ENCODE measurements at places on chromosomes 16 and 17.

GRCh38 chr16:19113577-19114358, at the start of gene ITPRIPL2:
ITPRIPL2 (plus strand) TSS chr16:19113964; CDS start chr16:19114462, 498 bp downstream.
- peak; percentile 68 for DNase-seq

DNA sequence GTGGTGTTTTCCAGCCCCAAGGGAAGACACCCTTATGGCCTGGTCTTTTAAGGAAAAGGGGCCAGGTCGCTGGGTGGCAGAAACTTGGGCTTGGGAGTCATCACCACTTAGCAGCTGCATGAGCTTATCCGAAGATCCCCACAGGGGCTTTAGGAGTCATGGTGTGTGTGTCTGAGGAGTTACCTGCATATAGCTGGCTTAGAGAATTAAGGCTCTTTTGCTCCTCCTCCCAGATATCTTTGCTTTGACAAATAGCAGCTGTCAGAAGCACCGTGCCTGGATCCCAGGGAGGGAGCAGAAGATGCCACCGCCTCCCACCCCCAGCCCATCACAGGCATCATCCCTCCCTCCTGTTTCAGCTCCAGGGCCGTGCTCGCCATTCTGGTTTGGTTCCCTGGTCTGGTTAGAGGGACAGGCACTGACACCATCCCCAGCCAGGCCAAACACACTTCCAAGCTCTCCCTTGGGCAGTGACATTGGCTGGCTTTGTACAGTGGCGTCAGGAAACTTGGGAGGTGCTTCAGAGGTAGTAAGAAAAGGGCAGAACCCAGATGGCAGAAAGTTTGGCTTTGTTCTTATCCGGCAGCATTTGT, 17.4 kb downstream of the LDHD start:
- DNase-seq = no peak

DNA sequence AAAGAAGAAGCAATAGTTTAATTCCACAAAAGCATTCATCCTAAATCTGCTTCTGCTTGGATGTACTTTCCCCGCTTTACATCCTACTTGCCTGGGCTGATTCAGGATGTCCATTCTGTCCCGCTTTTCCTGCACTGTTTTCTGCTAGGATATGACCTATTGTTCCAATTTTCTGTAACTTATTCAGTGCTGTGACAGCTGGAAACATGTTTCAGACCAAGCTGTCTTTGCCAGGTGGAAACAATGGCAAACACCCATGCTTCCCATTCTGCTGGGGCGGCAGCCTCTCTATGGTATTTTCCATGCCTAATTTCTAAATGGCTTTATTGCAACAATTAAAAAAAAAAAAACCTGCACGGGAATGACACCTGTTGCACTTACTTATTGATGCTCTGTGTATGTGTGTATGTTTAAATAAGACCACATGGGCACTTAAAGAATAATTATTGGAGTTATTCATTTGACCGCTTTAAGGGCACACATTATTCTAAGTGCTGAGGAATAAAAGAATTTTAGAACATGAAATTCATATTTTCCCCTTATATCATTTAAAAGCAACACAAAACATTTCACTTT, 21.0 kb downstream of the COQ7 start:
- DNase-seq = no peak

GRCh38 chr17:61152898-61153297, 246.7 kb upstream of the TBX2 start:
- no peak for DNase-seq

DNA sequence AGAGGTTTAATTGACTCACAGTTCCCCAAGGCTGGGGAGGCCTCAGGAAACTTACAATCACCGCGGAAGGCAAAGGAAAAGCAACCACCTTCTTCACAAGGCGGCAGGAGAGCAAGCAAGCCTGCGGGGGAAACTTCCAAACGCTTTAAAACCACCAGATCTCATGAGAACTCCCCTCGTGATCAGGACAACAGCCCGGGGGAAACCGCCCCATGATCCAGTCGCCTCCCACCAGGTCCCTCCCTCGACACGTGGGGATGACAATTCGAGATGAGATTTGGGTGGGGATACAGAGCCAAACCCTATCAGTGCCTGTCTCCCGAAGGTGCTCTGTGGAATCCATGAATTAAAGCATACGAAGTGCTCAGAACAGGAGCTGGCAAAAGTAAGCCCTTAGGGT, 43.9 kb upstream of the ABR start:
- no peak for DNase-seq

- DNase-seq = no peak
Observed at GRCh38 chr17:37225465-37225864, 150.3 kb upstream of the C17orf78 start.

DNA sequence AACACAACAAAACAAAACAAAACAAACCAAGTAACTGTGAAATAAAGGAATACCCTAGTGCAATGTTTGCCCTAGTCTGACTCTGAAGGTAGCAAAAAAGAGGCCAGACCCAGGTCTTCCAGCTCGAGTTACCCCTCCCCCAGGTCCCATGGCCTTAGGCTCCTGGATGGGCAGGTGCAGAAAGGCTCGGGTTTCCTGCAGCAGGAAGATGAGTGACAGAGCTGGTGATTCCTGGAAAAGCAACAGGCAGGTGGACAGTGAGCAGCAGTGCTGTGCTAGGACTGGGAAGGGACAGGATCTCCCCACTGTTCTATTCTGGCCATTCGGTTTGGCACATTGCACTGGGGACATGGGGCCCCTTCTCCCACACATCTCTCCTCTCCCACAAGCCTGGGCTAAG, 42.9 kb upstream of the MRTFB start:
- DNase-seq = no peak

- no peak for DNase-seq
Observed at GRCh38 chr17:67276075-67276474, 31.1 kb upstream of the HELZ start.

GRCh38 chr17:61453566-61454380, 1.6 kb downstream of the TBX4 start:
- no peak for DNase-seq

DNA sequence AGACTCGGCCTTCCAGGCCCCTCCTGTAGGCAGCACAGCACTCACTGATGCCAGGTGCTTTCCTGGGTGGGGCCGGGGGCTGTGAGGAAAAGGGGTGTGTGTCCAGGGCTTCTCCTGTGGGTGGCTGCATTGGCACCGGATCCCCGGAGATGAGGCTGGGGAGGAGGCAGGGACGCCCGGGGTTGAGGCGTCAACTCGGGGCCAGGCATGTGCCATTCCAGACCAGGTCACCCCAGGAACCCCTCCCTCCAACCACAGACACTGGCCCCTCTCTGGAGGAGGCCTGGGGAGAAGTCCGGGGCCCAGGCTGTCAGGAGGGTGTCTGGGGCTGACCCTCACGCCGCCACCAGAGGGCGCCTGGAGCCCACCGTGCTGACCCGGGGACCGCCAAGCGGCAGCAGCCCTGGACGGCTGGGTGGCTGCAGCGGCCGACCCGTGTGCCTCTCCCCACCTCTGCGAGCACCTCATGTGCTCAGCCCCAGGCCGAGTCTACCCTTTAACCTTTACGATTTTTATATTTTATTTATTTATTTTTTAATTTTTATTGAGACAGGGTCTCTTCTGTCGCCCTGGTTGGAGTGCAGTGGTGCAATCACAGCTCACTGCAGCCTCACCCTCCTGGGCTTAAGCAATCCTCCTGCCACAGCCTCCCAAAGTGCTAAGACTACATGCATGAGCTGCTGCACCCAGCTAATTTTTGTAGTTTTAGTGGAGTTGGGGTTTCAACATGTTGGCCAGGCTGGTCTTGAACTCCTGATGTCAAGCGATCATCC, 3.2 kb upstream of the METRN start:
- DNase-seq = peak; percentile 44

DNA sequence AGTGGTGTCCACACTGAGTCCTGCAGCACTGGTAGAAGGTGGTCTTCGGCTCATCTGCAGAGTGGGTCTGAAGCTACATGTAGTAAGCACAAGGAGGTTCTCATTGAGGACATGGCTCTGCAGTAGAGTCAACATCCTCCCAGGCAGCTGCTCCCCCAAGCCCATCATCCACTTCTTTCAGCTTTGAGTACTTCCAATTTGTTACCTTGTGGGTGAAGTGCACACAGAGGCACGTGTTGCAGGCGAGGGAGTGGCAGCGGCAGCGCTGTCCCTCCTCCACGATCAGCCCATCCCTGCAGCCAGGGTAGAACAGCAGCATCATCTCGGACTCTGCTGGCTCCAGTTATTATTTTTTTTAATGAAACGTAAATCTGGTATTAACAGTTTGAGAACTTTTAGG, 1.8 kb upstream of the SSTR2 start:
- DNase-seq = no peak

- DNase-seq = no peak
Observed at GRCh38 chr17:68035131-68035522, 408 bp upstream of the KPNA2 start.

DNA sequence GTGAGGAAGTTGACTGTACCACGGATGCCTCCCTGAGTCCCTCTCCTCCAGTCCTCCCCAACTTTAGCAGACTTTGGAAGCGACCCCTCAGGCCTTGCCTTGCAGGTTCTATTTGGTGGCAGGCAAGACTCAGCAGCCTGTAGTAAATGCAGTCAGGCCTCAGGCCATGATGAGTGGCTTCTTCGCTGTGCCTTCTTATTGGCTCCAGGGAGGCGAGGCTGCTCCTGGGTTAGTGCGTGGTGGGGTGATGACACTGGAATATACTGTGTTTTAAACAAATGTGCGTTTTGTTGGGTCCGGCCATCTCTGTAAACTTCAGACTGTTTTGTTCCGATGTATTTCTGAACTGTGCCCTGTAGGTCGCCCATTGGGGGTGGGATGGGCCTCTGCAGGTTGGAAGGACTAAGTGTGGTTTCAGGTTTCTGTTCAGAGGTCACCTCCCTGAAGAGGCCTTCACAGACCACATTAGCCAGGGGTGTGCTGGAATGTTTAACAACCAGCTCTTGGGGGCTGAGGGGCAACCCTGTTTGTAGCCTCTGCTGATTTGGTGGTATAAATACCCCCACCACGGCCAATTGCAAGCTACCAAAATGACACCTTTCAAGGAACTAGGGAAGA, 62.5 kb downstream of the CYLD start:
- DNase-seq = no peak

GRCh38 chr17:78925662-78926555, 722 bp upstream of the TIMP2 start:
- no peak for DNase-seq

GRCh38 chr16:1610071-1610898, 1.6 kb downstream of the IFT140 start:
- DNase-seq = peak; percentile 69

- DNase-seq = peak; percentile 36
Observed at GRCh38 chr16:83171396-83171795, 544.6 kb downstream of the CDH13 start.

GRCh38 chr17:60606036-60606435, 6.0 kb downstream of the PPM1D start:
- no peak for DNase-seq

GRCh38 chr17:2905696-2906501, 109.7 kb downstream of the RAP1GAP2 start:
- DNase-seq = no peak

DNA sequence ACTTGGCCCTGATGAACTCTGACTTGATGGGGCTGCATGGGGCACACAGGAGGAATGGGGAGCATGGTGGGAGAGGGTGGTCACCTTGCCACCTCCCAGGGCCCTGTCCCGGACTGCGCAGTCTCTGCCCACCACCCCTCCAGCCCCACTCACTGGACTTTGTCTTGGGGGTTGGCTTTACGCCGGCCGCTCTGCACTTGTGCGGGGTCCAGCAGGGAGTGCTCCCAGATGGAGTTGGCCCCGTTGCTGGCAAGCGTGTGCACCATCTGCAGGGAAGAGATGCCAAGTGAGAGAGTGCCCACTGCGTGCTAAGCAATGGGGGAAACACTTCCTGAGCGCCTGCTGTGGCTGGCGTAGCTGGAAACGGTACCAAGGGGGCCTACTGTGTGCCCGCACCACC, 6.7 kb downstream of the GIT1 start:
- DNase-seq = no peak

DNA sequence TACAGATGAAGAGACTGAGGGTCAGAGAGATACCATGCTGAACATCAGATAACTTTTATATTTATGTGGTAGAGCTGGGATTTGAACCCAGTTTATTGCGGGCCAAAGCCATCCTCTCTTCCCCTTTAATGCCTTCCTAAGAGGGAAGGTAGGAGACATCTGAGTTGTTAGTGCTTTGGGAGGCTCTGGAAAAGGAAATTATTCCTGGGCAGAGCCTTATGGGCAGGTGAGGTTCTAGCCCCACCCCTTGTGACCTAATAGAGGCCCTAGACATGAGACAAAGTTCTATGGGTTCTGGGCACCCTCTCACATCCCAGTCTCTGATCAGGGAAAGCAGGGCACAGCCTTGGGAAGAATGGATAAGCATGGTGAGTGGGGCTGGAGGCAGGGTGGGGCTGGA, at the start of gene C17orf50:
C17orf50 (plus strand) TSS at position 301 of the 400 bp plus-strand sequence; CDS start at position 356, 55 bp downstream.
- DNase-seq = no peak

GRCh38 chr16:80114699-80115098, 426.1 kb upstream of the DYNLRB2 start:
- no peak for DNase-seq

DNA sequence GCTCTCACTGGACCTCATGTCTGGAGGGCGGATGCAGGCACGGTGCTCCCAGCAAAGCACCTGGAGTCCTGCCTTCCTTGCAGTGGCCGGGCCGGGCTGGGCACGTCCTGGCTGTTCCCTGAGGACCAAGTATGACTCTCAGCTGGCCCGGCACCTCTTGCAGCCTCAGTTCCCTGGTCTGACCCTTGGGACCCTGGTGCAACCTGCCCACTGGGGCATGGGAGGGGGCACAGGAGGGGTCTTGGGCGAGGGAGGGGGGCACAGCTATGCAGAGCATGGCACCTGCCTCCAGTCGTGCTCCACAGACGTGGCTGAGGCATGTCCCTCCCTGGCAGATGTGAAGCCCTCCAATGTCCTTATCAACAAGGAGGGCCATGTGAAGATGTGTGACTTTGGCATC, 19.6 kb downstream of the MAP2K3 start:
- no peak for DNase-seq

DNA sequence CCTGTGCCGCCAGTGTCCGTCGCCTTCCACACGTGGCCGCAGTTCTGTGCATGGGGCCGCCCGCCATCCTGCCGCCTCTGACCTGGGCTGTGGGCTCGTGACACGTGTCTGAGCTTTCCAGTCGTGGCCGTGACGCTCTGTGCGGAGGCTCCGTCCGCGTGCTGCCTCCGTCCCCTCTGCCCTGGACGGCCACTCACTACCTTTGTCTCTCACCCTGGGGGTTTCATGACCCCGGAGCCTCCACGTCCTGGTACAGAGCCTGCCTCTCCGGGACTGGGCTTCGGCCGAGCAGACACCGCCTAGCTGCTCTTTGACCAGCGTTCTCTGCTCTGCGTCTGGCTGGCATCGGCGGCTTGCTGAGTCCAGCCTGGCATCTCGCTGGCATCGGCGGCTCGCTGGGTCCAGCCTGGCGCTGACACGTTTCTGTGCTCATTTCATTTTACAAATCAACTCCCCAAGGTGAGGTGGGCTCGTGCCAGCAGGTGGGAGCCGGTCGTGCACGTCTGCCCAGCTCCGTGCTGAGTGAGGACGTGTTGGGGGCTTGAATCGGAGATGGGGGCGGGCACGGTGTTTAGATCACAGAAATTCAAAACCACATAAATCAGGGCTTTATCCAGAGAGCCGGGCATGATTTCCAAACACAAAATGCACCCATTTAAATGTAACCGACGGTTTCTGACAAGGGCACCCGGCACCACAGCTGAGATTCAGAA, 44.3 kb upstream of the GNG13 start:
- DNase-seq = no peak
